ENCODE measurements at places on chromosomes 7 and 10.

DNA sequence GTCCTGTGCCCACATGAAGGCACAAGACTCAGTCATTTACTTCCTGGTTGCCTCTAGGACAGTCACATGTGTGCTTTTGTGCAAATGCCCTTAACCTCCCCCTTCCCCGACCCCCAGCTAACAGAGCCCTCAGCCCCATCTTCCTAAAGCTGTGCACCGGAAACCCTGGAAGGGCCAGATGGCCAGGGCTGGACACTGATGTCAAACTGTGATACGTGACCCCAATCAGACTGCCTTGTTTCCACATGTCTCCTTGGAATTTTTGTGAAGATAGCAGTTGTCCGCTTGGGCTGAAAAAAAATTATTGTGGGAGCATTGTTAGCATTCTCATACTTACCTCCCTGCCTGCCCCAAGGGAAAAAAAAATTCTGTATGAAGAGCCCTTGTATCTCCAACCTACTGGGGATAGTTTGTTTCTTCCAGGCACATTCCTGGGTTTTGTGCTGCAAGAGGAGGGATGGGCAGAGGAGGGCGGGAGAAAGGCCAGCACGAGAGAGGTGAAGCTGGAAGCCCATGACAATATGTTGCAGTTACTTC is 17.0 kb upstream of the ADAM12 start:
- DNase-seq, result no peak

DNA sequence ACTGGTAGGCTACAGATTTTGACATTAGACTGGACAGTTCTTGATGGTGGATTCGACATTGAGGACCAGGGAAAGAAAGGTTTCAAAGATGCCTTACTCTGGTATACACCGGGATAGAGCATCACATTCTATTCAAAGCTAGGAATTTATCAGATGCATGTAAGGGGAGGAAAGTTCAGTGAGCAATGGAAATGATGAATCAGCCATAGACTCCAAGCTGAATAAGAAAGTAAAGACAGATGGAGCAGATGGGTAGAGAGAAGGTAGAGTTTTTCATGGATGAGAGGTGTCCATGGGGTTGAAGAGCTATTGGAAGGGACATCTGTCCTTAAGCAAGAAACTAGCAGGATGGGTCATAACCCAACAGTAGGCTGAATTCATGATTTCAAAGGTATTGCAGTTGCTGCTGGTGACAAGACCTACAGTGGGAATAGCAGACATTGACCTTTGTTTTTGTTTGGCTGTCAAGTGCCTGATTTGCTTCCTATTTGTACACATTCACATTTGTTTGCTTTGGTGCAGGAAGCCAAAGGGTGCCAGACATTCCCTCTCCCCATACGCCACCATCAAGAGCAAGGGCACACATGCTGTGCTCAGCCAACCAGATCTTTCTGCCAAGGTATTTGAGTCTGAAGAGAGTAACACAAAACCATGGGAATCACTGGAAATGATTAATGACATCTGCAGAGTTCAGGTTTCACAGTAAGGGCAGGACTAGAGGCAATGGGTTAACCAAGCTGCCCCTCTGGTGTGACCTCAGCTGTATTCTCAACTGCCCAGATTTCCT is 8.6 kb upstream of the CACUL1 start:
- no peak for DNase-seq

GRCh38 chr10:76303682-76304316 is 872.4 kb downstream of the LRMDA start:
- peak; percentile 7 for DNase-seq

DNA sequence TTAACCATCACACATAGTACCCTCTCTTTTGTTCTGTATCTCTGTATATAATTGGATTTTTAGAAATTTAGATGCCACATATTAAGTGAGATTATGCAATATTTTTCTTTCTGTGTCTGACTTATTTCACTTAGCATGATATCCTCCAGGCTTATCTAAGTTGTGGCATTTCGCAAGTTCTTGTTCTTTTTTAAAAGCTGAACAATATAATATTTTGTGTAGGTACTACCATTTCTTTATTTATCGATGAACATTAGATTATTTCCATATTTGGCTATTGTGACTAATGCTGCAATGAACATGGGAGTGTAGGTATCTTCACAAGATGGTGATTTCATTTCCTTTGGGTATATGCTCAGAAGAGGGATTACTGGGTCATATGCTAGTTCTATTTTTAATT is 295.0 kb downstream of the SUGCT start:
- no peak for DNase-seq

GRCh38 chr7:155964543-155964942 is 152.3 kb upstream of the SHH start:
- no peak for DNase-seq

DNA sequence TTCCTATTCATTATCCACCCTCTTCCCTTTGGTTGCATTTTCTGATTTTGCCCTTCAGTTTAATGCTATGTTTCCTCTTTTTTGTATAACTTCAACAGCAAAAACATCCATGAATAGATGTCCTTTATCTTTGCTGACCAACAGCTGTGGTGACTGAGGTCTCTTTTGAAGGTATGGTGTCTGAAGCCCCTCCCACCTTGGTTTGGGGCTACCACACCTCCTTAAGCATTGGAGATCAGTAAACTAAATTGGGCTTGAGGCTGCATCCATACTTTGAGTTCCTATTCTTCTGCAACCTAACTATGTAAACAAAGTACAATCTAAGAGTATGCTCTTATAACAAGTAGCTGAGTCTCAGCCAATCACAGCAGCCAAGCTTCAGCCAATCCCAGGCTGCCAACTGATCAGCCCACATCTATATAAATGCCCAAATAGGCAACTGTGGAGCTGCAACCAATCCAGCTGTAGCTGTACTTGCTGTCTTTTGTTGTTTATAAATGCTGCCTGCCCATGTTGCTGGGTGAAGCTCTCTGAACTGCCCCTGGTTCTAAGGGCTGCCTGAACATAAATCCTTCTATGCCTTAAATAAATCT is 69.4 kb upstream of the PDLIM1 start:
- no peak for DNase-seq

DNA sequence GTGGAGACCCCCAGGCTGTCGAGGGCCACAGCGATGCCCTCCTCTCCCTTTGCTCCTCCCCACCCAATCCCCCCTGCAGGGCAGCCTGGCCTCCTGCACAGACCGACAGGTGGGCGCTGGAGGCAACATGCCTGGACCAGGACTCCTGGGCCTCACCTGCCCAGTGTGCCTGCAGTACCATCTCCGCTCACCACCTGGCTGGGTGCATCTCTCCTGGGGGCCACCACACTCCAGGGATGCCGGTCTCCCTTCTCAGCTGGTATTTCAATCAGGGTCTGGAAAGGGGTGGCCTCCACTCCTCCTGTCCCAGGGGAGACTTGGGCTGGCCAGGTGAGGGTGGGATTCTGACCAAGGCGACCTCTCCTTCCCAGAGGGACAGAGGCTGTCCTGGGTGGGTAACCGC is 17.2 kb upstream of the CFAP46 start:
- DNase-seq, result no peak

- no peak for DNase-seq
These were observed 303.3 kb upstream of the IGFBP3 start for GRCh38 chr7:46224363-46224762.

GRCh38 chr7:98618786-98619185 is 1.7 kb downstream of the NPTX2 start:
- no peak for DNase-seq
